HT1080 (cell line): ENCODE measurements at places on chromosomes 16 and 17. TPM values are rescaled to one million over a fixed set of nuclear protein-coding genes. Genes with fewer than 3 reads are reported as not detected.

- no peak for DNase-seq
Measured at GRCh38 chr17:19002805-19003542, 1.6 kb downstream of the FAM83G start.

CHMP6 gene
- total RNA-seq: 15.0 and 15.8 TPM in 2 replicates

DNA sequence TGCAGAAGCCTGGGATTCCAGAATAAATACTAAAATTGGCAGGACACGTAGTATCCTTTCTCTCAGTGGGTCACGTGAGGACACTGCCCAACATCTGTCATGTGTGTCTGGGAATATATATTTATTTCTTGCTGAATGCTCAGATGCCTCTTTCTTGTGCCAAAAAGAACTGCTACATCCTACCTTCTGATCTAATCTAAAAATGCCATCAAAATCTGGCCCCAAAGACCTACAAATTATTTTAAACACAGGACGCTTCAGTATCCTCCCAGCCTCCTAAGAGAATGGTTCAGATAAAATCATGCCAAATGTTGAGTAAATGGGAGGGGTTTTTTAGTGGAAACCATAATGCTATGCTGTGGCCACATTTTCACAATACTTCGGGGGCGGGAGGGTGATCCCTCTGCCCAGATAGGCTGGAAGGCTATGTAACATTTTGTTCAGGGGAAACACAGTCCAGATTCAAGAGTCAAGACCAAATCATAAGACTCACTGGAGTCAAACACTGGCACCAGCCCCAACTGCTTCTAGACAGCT is 22.9 kb upstream of the CORO6 start:
- DNase-seq: no peak

CES2 gene
- total RNA-seq: 19.3 and 24.0 TPM in 2 replicates

DNA sequence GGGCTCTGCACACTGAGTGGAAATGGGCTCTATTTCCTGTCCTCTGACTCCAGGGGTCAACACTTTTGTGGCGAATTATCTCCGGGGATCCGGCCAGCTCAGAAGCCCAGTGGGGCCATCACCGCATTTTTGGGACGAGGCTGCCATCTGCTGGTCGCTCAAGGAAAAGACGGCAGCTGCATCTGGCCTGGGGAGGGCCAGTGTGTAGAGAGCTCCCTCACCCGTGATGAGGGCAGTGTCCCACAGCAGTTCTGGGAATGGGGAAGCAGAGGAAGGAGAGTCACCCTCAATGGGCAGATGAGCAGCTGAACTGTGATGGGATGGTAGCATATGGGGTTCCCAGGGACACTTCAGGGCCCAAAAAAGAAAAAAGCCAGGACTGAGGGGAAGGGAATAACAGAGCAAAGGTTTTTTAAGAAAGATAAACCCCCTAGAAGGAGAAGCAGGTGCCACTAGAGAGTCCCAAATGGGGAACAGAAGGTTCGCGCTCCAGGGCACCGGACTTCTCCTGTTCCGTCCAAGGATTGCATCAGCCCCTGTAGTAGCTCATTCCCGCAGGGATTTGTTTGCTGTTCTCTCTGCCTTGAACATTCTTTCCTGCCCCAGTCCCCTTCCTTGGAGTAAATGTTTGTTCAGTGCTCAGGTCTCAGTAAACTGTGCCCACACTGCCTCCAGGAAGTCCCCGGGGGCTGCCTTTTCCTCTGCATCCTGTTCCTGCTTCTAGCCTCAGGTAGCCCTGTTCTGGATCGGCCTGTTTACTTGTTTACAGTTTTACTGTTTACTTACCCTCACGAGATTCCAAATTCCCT is 9.3 kb upstream of the ABCC12 start:
- DNase-seq: peak; percentile 81

RAP1GAP2 gene
- total RNA-seq: 17.5 and 20.2 TPM in 2 replicates

GRCh38 chr16:66881560-66881959 is 1.2 kb downstream of the PDP2 start:
- no peak for DNase-seq

CACNA1G gene
- 0.03 and 0.40 TPM in 2 replicates for total RNA-seq

- DNase-seq: no peak
Measured at GRCh38 chr16:78624366-78624765, 524.9 kb downstream of the WWOX start.

CARD14 gene
- not detected in 2 replicates for total RNA-seq
